ENCODE measurements at places on chromosomes 11 and 22.

- no peak for DNase-seq
These were observed 19.0 kb upstream of the SCGB1A1 start for GRCh38 chr11:62399878-62400266.

- DNase-seq: no peak
These were observed 44.3 kb downstream of the LRRC32 start for GRCh38 chr11:76626266-76626665.

- DNase-seq: no peak
These were observed 7.3 kb downstream of the TBC1D22A start for GRCh38 chr22:46769706-46770105.

DNA sequence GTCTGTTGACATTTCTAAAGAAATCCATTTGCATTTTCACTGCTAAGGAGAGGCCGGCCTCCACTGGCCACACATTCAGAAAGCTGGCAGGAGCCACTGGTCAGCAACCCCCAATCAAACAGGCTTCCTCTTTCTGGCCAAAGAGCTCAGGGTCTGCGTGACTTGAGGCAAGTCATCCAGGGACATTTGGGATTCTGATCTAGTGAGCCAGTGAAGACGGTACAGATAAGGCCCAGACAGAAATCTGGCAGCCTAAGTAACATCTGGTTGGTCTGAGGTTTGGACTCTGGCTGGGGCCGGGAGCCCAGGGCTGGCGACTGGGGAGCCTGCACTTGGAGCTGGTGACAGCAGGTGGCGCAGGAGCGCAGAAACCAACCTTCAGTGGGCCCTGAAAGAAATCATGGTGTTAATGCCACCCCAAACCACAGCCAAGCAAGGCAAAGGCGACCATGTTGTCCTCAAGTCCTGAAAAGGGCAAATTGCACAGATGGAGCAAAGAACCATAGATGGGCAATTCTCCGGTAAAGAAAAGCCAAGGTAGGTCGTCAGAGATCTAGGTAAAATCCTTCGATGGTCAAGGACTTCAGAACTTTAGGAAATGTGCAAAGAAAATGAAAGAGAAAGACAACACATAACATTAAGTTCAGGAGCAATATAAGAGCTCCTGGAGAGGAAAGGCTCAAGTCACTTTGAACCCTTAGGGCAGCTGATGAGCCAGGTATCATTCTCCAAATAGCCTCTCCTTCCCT lies 99.4 kb upstream of the BLID start:
- DNase-seq: peak; percentile 84

GRCh38 chr22:39664485-39665200 lies 94.1 kb downstream of the CACNA1I start:
- no peak for DNase-seq

- DNase-seq: peak; percentile 41
These were observed 9.5 kb downstream of the CDC42BPG start for GRCh38 chr11:64834723-64835615.

DNA sequence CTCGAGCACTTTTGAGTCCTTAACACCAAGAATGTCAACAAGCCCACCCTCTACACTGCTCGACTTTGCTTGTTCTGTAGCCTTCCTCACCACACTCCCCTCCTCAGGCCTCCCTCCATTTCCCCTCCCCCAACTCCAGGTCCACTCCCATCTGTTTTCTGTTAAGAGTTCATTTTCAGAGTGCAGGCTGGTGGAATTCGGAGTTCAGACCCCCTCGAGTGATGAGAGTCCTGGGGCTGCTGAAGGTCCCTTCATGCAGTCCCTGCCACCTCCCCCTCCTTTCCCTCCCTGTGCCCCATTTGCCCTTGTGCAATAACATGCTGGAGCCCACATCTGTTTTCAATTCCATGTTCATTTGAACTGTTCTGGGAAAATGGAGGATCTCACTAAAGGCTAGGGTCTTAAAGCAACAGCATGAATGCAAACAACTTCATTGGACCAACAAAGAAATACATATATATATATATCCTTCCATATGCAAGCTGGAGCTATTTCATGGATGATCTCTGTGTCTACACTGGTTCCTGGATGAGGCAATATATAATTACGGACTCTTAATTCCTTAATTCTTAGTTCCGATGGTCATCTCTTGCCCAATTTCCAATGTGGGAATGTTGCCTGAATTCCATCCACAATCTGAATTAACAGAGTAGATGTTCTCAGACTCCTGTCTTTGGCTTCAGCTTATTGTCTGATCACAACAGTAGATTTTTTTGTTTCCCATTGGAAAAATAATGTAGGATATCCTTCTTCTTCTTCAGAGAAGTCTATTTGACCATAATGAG lies 340.4 kb downstream of the ETS1 start:
- DNase-seq: peak; percentile 64

GRCh38 chr11:123061403-123062157 lies at the start of gene HSPA8:
TSS of gene HSPA8 (minus strand) at chr11:123062136. CDS start at chr11:123061324, 812 bp downstream.
- DNase-seq: peak; percentile 49

DNA sequence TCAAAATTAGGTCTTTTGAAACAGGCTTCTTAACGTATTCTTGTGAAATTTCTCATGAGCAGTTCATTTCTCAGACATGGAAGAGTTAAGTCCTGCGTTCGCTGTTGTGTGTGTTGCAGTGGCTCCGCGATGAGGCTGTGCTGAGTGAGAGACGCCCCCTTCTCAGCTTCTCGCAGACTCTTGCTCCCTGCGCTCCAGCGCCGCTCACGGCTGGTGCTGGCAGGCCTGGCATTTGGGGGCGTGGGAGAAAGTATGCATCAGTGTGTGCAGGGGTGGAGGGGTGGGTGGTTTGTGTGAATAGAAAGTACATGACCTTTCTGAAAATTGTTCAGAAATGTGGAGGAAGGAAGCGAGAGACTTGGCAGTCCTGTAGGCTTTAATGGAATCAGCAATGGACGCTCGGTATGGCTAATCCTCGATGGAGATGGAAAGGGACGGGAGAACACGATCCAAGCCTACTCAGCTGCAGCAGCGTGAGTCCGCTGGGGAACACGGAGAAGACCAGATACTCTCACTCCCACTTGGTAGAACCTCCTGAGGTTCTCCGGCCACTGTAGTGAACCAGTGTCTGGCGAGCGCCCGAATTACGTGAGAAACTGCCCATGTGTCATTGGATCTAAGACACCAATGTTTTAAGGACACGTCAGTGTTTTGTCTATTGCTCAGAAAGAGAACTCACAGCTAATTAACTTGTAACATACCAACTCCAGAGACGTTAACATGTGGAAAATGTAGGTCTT lies 5.9 kb downstream of the TAB1 start:
- DNase-seq: peak; percentile 60

GRCh38 chr11:79421820-79422219 lies 19.0 kb downstream of the TENM4 start:
- DNase-seq: no peak

DNA sequence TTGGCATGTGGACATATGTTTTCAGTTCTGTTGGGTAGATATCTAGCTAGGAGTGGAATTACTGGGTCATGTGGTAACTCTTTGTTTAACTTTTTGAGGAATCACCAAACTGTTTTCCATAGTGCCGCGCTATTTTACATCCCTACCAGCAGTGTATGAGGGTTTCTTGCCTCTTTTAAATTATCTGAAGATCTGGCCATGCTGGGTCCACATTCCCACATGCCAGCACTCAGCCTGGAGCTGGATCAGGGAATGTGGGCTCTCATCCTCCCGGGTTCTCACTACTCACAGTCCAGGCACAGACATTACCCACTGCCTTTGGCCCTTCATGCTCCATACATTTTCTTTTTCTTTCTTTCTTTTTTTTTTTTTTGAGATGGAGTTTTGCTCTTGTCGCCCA lies 44.6 kb downstream of the RBX1 start:
- no peak for DNase-seq

DNA sequence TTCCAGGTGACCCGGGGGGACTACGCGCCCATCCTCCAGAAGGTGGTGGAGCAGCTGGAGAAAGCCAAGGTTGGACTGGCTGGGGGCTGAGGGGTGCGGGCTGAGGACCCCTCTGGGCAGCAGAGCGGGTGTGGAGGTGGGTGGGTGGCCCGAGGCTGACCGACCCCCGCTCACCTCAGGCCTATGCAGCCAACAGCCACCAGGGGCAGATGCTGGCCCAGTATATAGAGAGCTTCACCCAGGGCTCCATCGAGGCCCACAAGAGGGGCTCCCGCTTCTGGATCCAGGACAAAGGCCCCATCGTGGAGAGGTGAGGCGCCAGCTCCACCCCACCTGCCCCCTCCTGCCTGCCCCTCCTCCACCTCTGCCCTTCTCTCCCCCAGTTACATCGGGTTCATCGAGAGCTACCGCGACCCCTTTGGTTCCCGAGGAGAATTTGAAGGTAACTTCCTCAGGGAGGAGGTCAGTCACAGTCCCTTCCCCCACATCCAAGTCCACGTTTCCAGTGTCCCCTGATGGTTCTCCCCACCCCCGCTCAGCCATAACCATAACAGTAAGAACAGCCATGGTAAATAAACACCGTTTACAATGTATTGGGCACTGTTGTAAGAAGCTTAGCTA lies 11.2 kb downstream of the DPP3 start:
- DNase-seq: no peak

- no peak for DNase-seq
These were observed 49.9 kb upstream of the CD5 start for GRCh38 chr11:61052182-61052972.

- no peak for DNase-seq
These were observed 16.2 kb upstream of the FADD start for GRCh38 chr11:70186936-70187335.

DNA sequence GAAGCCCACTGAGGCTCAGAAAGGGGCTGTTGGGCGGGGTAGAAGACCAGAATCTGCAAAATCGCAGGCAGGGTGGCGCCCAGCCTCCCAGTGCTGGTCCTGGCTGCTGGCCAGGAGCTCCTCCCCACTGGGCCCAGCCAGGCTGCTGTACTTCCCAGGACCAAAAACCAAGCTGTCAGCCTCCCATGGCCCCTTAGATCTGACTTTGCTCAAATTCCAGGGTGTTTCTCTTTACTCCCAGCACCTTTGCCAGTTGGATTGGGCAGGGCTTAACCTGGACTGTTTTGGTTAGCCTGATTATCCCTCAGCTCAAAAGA lies 44.2 kb upstream of the WEE1 start:
- no peak for DNase-seq

DNA sequence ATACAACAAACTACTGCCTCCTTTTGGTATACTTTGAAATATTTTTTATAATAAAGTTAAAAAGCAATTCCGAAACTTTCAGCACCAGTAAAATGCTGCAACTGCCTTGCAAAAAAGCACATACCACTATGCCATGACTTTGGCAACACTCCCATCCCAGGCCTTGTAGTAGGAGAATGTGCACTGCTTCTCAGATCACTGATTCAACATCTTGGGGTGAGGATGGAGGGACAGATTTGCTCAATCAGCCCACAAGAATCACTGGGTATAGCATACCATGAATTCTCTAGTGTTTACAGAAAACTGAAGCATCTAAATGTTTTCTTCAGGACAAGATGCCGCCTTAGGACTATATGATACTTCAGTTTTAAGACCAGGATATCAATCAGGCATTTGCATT lies 14.9 kb downstream of the EIF4ENIF1 start:
- DNase-seq: peak; percentile 59

DNA sequence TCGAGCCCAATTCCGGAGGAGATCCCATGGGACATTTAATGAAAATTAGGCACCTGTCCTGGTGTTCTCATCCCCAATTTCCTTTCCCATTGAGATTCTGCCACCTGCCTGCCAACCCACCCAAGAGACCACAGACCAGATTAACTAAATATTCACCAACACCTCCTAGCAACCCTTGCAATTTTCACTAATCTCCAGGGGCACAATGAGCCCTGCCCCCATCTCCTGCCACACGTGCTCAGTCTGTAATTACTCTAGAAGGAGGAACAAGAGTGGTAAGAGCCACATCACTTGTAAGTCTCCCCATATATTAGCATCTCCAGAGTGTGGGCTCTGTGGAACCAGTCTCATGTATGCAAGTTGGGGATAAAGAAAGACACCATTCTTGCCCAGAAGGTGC lies 38.0 kb downstream of the IL18BP start:
- no peak for DNase-seq

DNA sequence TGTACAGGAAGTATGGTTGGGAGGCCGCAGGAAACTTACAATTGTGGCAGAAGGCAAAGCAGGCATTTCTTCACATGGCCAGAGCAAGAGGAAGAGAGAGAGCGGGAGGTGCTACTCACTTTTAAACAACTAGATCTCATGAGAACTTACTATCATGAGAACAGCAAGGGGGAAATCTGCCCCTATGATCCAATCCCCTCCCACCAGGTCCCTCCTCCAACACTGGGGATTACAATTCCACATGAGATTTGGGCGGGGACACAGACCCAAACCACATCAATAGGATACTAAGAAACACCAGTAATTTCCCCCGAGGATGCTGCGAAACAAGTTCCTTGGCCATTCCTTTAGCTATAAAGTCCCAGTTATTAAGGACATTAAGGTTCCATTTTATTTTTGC lies 94.1 kb upstream of the SC5D start:
- no peak for DNase-seq

- DNase-seq: no peak
These were observed 79.1 kb downstream of the PHF21B start for GRCh38 chr22:44930711-44931035.

DNA sequence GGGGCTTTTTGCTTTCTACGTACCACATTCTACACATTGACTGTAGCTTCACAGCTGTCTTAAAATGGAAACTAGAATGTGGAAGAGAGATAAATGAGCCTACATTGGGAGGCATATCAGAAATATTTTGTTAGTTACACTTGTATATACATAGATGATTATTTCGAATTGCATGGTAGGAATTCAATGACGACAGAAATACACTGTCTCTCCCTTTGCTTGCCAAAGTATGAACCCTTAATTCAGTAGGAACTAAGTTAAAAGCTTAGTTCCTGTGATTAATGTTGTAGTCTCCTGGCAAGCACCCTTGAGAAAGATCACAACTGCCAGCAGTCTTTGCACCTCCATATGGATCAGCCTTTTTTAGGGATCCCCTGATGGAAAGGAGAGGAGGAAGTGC lies 10.1 kb downstream of the C11orf87 start:
- DNase-seq: peak; percentile 20

GRCh38 chr11:79461666-79462645 lies 21.1 kb upstream of the TENM4 start:
- DNase-seq: no peak

DNA sequence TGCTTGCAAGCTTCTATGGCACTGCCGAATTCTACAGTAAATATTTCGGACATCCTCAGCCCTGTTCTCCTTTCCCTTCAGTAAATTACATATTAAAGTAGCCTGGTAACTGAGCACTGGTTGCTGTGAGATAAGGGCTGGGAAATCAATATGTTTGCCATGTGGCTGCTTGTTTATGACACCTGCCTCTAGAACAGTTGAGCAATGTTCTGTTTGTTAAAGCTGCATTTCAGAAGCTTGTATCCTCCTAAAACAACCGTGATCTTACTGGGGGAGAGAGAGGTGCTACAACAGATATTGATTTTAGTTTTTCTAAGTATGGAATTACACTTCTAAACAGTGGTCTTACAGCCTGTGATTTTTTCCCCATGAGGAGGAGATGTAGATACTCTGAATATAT lies 39.4 kb downstream of the ZBTB16 start:
- DNase-seq: no peak

GRCh38 chr11:75474240-75474639 lies 41.2 kb upstream of the KLHL35 start:
- no peak for DNase-seq

GRCh38 chr11:128670631-128671030 lies 23.2 kb upstream of the FLI1 start:
- no peak for DNase-seq

GRCh38 chr22:49398646-49399045 lies 429.0 kb downstream of the BRD1 start:
- no peak for DNase-seq

- no peak for DNase-seq
These were observed 20.4 kb upstream of the L3MBTL2 start for GRCh38 chr22:41184679-41185078.
